ENCODE measurements at places on chromosomes 16 and 17.

GRCh38 chr17:7130621-7131422, 16.2 kb upstream of the ASGR2 start:
- no peak for DNase-seq

DNA sequence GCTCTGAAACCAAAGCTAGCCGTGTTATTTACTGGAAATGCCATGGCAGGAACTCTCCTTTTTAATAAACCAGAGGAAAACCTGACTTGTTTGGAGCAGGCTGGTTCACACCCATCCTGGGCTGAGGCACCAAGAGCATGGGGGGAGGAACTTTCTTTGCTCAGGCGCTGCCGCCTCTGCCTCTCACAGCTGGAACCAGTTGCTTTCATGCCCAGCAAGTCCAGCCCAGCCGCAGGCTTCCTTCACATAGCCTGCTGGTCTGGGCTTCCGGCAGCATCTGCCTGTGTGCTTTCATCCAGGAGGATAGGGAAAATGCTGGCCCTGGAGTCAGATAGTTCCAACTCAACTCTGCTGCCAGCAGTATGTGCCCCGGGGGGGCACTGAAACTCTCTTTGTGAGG, 88.1 kb upstream of the ASIC2 start:
- no peak for DNase-seq

GRCh38 chr16:85227946-85228862, 115.9 kb upstream of the CIBAR2 start:
- no peak for DNase-seq

GRCh38 chr17:40518401-40519088, 17.1 kb upstream of the TNS4 start:
- DNase-seq = no peak

DNA sequence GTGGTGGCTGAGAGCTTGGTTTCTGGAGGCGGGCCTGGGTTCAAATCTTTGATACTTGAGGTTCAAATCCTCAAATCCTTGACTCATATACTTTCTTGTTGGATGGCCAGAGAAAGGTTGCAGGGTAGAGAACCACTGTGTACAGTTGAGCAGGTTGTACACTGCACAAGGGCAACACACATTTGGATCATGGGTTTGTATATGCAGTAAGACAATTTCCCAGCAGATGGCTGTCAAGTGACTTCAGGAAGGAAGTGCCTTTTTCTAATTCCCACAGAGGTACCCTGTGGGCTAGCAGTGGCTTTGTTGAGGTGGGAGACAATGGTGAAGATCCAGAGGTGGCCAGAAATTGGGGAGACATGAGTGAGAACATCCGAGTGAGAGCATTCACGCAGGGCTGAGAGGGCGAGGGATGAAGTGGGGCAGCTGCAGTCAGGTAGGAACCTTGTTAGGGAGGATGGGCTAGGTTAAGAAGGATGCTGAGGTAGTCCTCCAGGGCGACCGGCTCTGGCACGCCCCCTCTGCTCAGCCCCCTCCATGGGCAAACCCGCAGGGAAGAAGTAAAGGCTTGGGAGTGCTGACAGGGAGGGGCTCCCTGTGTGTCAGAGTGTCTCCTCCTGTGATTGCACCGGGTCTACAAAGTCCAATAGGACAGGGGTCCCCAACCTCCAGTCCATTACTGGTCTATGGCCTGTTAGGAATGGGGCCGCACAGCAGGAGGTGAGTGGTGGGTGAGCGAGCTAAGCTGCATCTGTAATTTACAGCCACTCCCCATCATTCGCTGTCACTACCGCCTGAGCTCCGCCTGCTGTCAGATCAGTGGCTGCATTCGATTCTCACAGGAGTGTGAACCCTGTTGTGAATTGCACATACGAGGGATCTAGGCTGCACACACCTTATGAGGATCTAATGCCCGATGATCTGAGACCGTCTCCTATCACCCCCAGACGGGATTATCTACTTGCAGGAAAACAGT, 2.7 kb downstream of the C16orf89 start:
- DNase-seq = no peak

- DNase-seq = no peak
Observed at GRCh38 chr17:73211745-73212144, 18.9 kb downstream of the COG1 start.

DNA sequence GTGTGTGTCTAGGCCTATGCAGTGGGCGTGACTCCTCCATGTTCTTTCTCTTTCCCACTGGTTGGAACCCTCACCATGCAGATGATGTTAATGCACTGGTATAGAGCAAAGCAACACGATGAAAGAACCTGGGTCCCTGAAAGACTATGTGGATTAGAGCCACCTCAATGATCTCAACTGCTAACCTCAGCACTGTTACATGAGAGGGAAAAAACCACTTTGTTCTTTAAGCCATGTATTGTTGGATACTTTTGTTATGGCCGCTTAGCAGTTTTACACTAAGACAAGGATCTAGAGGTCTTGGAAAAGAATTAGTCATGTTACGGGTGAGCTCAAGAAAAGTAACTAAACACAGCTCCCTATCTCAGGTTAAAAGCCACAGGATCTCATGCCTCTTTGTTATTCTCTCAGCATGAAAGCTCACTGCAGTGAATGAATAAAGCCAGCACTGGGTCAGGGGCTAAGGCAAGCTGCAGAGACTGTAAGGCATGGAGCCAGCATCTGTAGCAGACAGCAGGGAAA, 56.6 kb upstream of the RBBP6 start:
- no peak for DNase-seq

- no peak for DNase-seq
Observed at GRCh38 chr17:7744416-7744815, 26.9 kb downstream of the DNAH2 start.

DNA sequence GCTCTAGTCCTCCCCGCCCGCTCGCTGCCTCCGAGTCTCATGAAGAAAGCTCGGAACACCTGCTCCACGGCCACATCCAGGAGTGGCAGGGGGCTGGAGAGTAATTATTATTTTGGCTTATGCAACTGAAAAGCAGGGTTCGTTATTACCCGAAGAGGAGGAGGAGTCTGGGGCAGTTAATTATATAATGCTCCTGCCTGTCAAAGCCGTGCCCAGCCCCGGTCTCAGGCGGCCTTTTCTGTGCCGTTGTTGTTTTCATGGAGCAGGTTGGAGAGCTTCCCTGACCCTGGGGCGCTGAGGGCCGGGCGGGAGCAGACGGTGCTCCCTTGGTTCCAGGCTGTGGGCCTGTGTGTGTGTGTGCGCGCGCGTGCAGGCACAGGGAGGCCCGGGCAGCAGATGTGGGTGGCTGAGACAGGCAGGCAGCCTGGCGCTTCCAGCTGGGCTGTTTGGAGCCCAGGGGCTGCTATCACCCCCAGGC, 2.4 kb downstream of the JPH3 start:
- DNase-seq = no peak

- DNase-seq = no peak
Observed at GRCh38 chr17:75640556-75641119, 7.4 kb downstream of the SMIM5 start.

DNA sequence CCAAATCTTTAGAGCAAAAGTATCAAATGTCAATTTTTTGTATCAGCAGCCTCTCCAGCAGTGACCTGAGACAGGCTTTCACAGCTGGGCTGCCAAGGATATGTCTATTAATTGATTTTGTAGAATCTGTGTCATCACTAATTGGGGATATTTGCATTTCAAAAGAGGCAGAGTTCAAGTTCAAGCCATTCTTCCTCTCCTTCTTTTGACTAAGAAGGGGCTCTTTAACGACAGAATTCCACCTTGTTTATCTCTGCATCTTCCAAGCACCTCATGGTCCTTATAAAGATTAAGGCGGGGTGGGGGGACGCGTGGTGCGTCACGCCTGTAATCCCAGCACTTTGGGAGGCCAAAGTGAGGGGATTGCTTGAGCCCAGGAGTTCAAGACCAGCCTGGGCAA, 15.2 kb upstream of the BHLHA9 start:
- DNase-seq = no peak

DNA sequence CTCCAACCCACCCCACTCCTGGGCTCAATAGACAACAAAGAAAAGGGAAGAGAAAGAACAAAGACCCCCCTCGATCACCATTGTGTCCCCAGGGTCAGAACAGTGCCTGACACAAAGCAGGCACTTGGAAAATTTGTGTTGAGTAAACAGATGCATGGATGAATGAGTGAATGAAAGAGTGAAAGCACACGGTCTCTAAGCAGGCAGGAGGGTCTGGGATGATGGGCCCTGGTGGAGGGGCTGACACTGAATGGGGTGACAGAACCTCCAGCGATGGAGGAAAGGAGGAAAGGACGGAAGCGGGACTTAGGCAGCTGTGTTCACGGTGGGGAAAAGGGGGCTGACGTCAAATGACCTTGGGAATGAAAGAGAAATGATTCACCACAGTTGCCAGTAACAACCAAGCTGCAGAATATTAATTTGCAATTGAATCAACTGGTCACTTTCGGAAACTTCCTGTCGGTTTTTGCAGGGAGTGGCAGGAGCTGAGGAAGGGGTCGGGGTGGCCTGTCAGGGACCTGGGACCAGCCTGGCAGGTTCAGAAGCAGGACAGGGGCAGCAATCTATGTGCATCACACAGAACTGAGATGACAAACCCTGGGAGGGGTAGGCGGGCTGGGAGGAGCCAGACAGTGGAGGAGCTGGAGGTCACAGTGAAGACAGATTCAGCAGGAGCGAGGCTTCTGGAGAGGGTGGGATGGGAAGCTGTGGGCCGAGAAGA, 6.7 kb upstream of the GAST start:
- DNase-seq = no peak

- no peak for DNase-seq
Observed at GRCh38 chr16:1293921-1294656, 15.3 kb upstream of the UBE2I start.

- no peak for DNase-seq
Observed at GRCh38 chr16:53142823-53143568, 88.2 kb downstream of the CHD9 start.

GRCh38 chr16:74954763-74955162, 30.2 kb downstream of the WDR59 start:
- DNase-seq = no peak

DNA sequence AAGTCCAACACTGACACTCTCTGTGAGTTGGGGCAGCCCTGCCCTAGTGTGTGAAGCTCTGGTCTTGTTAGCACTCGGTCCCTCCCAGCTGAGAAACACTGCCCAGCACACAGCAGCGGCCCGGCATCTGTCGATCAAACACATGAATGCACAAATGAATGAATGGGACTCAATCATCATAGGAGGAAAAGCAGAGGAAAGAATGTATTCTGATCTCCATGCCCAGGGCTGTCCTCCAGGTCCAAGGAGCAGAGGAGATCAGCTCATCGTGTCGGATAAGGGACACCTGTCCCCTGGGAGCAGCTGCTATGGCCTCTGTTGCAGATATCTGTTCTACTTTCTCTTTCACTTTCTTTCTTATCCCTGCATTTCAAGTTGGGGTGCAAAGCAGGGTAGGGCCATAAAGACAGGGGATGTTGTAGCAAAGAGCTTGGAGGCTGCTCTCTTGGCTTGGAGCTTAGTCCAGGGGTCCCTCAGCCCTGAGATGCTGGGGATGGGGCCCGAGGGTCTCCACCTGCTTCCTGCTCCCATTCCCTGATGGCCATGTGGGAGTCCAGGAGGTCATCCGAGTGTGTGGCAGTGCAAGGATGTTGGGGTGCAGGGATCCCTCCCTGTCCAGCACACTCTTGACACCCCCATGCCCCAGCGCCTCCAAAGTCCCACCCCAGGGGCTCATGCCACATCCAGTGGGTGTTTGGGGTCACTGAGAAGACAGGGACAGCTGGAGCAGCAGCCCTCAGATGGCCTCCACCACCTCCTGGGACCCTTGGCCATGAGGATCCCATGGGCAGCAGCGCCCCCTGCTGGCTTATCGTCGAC, 88.2 kb downstream of the IRF8 start:
- DNase-seq = no peak

DNA sequence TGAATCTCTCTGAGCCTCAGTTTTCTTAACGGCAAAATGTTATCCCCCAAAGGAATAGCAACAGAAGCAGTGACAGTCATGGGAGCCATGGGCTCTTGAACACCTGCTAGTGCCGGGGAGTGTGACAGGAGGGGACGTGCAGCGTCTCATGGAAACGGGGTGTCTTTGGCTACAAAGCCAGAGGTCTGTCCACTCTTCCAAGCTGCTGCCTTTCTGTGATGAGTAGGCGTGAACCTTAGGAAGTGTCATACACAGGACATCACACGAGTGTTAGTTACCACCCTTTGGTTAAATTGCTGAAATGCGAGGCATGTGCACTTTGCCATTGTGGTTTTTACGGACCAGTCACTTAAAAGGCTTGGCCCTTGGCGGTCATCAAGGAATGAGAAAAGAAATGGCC, 93.4 kb downstream of the IRF8 start:
- no peak for DNase-seq

- peak; percentile 91 for DNase-seq
Observed at GRCh38 chr17:80613732-80614071, 69.1 kb downstream of the RPTOR start.

DNA sequence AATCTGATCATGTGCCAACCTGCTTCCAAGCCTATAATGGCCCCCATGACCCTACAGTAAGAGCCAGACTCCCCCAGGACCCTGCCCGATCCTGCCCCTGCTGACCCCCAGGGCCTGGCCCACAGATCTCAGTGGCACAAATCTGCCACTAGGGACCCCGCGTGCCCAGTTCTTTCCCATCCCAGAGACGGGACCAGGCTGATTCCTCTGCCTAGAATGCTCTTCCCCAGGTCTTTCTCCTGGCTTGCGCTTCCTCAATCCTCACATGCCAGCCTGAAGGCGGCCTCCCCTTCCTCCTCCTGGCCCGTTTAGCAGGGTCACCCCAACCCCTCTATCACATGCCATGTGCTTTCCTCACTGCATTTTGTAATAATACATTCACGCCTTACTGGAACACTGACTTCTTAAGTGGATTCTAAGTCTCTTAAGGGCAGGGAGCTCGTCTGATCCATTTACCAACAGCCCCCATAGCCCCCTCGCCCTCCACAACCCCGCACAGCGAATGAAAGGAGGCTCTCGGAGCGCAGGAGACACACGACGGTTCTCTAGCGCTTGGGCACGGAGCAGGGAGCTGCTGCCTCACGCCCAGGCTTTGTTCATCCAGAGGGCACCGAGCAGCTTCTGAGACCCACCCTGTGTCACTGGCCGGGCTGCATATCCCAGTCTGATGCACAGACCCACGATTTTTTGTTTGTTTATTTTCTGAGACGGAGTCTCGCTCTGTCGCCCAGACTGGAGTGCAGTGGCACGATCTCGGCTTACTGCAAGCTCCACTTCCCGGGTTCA, 1.2 kb downstream of the TRIM65 start:
- no peak for DNase-seq

DNA sequence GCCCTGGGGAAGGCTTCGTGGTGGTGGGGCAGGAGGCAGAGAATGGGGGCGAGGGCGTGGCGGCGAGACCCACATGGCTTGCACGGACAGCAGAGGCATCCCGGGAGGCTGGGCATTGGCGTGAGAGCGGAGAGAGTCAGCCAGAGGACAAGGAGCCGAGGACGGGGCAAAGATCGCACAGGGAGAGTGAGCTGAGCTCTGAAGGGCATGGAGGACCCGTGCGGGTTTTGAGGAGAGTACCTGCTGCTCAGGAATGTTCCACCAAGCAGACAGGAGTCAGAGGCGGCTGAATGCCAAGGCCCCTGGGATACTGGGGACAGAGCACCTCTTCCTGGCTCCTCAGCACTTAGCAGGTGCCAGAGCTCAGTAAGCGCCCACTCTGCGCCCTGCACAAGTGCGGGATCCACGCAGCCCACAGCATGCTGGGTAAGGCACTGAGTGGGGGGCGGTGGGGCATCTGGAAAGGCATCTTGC, 47.8 kb downstream of the ARHGAP27 start:
- DNase-seq = no peak
